ENCODE measurements at places on chromosomes 7 and 10.

GRCh38 chr7:99344061-99344647, 18.5 kb downstream of the ARPC1A start:
- no peak for DNase-seq

- DNase-seq = no peak
Measured at GRCh38 chr10:96047004-96047649, 3.7 kb downstream of the CCNJ start.

DNA sequence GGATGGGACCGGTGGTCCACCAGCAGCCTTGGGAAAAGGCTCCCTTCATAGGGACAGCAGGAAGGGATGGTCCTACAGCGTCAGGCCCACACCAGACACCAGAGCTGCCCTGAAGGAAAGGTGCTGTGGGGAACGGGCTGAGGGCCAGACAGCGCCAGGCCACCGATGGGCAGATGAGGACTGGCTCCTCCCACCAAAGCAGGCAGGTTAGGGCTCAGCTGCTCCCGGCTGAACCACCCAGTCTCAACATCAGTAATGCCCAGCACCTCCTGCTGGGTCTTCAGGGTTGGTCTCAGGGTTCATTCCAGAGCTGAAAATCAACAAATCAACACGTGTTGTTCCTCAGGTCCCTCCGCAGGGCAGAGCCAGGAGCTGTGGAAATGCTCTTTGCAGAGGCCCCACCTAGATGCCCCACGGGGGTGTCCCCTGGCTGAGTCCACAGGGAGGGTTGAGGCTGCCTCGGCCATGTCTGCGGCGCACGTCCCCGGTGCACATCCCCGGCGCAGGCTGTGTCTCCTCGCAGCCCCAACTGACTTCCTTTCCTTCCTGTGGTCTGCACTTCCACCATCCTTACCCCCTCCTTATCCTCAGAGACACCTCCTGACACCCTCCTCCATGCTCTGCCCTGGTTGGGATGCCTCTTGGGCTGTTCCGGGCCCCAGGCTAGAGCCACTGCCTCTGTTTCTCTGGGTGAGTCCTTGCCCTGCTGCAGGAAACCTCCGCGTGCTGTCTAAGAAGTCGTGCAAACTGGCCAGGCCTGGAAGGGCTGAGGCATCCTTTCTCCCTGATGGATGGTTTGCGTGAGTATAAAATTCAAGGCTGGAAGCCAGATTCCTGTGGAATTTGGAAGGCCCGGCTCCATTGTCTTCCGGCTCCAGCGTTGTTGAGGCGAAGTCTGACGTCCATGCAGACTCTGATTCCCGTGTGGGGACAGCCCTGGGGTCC, 32.8 kb upstream of the CFAP46 start:
- no peak for DNase-seq

- no peak for DNase-seq
Measured at GRCh38 chr10:45220931-45221330, 94.5 kb downstream of the OR13A1 start.

- DNase-seq = no peak
Measured at GRCh38 chr10:29543715-29544114, 91.1 kb downstream of the SVIL start.

DNA sequence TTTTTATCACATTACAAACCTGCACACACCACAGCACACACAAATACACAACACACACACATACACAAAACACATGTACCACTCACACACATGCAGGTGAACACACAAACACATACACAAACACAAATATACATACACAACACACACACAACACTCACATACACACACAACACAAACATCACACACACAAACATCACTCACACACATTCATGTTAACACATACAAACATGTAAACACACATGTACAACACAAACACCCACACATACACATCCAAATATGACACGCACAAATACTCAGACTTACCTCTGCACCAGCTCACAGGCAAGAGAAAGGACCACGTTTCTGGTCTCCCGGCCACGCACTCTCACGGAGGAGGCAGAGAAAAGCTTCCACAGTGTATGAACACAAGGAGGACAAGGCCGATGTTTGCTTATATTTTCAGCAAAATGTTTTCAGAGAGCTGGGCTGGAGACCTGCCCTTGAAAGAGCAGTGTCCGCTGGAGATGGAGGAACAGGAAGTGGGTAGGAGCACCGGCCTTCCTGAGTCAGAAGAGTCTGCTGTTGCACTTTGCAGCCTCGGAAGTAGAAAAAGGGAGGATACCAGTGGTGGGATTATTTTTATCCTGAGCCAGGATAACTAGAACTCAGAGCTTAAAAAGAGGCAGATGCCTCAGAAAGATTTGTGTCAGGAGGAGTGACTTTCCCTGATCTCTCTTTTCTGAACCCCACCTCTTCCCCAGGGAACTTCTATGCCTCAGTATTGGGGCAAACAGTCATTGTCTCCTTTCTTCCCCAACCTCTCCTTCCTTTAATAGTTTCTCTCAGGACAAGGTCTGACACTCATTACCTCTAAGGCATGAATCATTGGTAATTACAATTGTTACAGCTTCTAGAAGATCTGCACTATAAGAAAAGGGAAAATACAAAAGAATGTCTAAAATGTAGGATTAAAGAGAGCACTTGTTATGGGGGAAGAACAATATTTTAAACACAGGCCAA, at the start of gene GIMAP6:
GIMAP6 (minus strand) TSS at position 520 of the 999 bp plus-strand sequence. CDS start 2,243 bp downstream, outside the sequence.
- DNase-seq = peak; percentile 70

DNA sequence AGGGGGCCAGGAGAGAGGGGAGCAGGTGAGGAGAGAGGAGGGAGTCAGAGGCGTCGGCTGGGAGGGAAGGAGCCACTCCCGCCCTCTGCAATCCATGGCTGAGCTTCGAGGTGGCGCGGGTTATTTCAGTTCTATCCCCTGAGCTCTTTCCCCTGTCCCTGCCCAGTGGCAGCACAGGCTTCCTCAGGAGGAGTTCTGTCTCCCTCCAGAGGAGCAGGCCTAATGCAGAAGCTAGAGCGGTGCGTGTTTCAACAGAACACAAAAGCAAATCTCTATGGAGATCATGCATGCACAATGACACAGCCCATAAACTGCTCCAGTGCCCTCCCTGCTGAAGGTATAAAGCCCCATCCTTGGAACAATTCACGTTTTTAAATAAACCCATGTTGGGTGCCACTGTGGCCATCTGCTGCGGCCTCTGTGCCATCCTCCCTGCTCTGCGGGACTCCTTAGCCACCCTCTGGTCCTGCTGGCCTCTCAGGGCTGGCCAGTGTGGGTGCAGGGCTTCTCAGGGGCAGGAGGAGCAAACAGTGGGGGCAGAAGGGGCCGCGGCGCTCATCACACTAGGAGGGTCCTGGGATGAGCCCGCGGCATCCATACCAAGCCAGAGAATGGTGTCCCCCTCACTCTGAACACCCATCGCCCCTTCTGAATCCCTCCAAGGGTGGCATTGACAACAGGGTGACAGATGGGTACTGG, 192.6 kb upstream of the LYZL2 start:
- no peak for DNase-seq

DNA sequence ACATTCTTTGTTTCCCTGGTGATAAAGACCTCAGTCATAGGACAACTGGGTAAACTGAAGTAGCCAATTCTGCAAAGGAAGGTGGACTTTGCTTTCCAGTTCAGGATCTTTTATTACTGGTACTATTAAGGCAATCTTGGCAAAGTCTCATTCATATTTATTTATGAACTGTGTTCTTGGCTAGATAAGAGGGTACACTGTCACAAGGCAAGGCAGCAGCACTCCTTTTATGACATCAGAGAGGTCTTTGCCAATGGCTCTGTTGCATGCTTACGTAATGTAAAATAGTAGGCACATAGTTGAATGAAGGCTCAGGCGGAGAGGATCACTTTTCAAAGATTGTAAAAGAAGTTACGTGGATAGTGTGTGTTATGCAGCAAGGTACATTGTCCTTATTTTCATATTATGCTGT, 63.7 kb upstream of the PDK4 start:
- DNase-seq = no peak

- DNase-seq = no peak
Measured at GRCh38 chr7:22329816-22330524, 27.0 kb downstream of the RAPGEF5 start.

DNA sequence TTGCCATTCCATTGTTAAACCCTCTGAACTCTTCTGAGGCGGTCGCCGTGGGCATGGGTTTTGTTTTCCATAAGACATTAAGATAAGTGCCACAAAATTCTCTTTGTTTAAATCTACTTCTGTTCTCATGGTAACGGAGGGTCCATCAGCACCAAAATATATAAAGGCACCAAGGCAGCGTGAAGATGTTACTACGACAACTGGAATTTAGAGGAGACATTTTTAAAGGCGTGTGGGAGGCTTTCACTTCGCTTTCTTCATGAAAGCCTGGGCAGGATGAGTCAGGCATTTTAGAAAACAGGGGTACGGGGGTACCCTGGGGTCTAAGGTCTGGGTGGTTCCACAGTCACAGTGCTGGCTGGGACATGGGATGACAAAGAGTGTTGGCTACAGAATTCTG, 34.0 kb downstream of the SMKR1 start:
- no peak for DNase-seq

- DNase-seq = no peak
Measured at GRCh38 chr10:43261578-43262396, 5.1 kb downstream of the RASGEF1A start.

GRCh38 chr10:6463366-6463765, 116.7 kb downstream of the PRKCQ start:
- DNase-seq = no peak

- DNase-seq = no peak
Measured at GRCh38 chr10:58350619-58351323, 16.0 kb downstream of the UBE2D1 start.

DNA sequence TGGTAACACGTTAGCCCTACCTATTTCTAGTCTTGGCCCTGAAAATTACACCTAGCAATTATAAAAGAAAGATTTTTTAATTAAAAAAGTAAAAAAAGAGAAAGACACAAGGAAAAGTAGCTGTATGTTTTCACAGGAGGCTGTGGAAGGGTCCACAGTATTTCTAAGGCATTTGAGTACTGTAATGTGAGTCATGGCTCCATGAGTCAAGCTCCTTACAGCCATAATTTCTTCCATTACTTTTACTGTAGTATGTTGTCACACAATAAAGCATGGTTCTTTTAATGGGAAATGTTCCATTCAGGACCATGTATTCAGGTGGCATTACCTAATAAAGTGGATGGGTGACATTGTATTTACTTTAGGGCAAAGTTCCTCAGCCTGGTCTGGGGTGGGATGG, 113.4 kb downstream of the GPR37 start:
- no peak for DNase-seq

DNA sequence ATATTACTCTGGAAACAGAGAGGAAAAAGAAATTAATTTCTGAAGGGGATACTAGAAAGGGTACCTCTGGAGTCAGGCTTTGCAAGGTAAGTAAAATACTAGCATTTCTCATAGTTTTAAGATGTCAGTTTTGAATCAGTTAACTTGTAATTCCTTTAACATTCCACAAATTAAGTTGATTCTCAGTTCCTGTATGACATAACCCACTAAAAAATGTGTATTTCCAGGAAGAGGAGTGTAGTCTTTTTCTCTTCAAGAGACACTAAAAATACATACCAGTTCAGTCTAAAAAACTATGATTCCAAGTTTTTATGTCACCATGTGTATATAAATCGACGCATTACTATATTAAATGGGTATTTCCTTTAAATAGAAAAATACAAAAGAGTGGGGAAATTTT, 113.2 kb downstream of the CDK6 start:
- DNase-seq = no peak
